ENCODE measurements at places on chromosomes 5 and 9. TPM values are rescaled to one million over a fixed set of nuclear protein-coding genes. Genes with fewer than 3 reads are reported as not detected.

GRCh38 chr9:78714576-78714975, 417.7 kb downstream of the PSAT1 start:
- H3K36me3 ChIP-seq, result no peaks in the 10 kb centered on the region
- H3K27ac ChIP-seq, result no peak overlapping the region
- no peaks in the 10 kb centered on the region for H3K27me3 ChIP-seq
- no peak overlapping the region for H3K4me3 ChIP-seq
- no peaks in the 10 kb centered on the region for H3K4me1 ChIP-seq

GRCh38 chr5:124027441-124027840, 515.5 kb downstream of the CSNK1G3 start:
- H3K36me3 ChIP-seq, result no peaks in the 10 kb centered on the region
- no peaks in the 10 kb centered on the region for H3K27me3 ChIP-seq
- H3K27ac ChIP-seq, result no peak overlapping the region
- no peak for DNase-seq
- H3K4me1 ChIP-seq, result no peaks in the 10 kb centered on the region

DNA sequence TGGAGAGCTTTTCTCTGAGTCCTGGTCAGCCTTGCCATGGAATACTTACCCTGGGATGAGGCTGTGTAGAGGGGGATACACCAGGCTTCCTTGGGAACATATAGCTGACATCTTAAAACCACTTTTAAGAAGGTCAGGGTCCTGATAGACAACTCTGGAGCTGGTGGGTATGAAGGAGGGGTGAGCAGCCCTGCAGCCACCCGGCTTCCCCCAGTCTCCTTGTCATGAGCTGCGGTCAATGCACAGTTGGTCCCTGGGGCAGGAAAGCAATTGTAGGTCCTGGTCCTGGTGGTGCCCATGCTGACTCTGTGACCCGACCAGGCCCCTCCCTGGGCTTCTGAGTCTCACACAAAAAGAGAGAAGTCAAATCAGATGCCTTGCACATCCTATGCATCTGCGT, 63.6 kb downstream of the MRPL36 start:
- no peak overlapping the region for H3K4me3 ChIP-seq
- no peaks in the 10 kb centered on the region for H3K4me1 ChIP-seq
- H3K27me3 ChIP-seq, result no peaks in the 10 kb centered on the region
- H3K36me3 ChIP-seq, result no peaks in the 10 kb centered on the region
- H3K27ac ChIP-seq, result no peak overlapping the region

- H3K36me3 ChIP-seq, result no peaks in the 10 kb centered on the region
- no peaks in the 10 kb centered on the region for H3K4me1 ChIP-seq
- DNase-seq, result no peak
- no peak overlapping the region for H3K27ac ChIP-seq
- H3K4me3 ChIP-seq, result no peak overlapping the region
- H3K27me3 ChIP-seq, result no peaks in the 10 kb centered on the region
Observed at GRCh38 chr9:79060766-79061165, 511.0 kb upstream of the TLE4 start.

DNA sequence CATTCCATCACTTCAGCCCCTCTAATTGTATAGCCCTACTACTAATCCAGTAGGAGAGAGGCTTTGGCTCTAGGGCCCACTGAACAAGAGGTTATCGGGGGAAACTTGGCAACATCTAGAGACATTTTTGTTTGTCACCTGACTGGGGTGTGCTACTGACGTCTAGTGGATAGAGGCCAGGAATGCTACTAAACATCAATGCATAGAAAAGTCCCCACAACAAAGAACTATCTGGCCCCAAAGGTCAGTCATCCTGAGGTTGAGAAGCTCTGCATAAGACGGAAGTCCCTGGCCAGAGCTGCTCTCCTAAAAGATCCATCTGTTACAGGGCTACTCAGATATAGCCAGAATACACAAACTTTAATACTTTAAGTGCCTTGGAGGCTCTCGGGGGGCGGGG, 570.6 kb upstream of the KLF4 start:
- no peak for DNase-seq
- peaks cover 16% of the 10 kb centered on the region for H3K4me1 ChIP-seq
- H3K27ac ChIP-seq, result no peak overlapping the region
- no peaks in the 10 kb centered on the region for H3K36me3 ChIP-seq
- H3K27me3 ChIP-seq, result no peaks in the 10 kb centered on the region

DNA sequence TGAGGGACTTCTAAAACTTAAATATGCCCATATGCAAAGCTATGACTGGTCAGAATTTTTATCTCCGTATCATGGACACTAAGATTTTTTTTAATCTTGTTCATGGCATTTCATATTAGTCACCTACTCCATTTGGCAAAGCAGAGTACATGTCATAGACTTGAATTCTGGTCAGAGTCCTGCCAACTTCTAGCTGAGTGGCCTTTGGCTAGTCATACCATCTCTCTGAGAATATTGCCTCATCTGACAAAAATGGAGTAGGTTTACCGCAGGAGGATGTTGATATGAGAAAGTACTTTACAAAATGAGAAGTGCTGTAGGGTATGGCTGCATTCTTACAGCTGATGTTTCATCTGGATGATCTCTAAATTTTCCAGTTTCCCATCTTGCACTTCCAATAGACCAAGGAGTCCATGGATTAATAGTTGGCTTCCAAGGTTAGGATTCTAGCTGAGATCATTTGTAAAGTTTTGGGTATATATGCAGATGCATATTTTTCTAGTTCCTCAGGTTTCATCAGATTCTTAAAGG, 150.8 kb upstream of the NR3C1 start:
- no peaks in the 10 kb centered on the region for H3K36me3 ChIP-seq
- H3K4me3 ChIP-seq, result no peak overlapping the region
- no peaks in the 10 kb centered on the region for H3K27me3 ChIP-seq

- no peaks in the 10 kb centered on the region for H3K36me3 ChIP-seq
- H3K4me1 ChIP-seq, result no peaks in the 10 kb centered on the region
- H3K27ac ChIP-seq, result no peak overlapping the region
- DNase-seq, result no peak
- no peaks in the 10 kb centered on the region for H3K27me3 ChIP-seq
- no peak overlapping the region for H3K4me3 ChIP-seq
Observed at GRCh38 chr5:6197427-6197826, 180.9 kb downstream of the MED10 start.

- no peaks in the 10 kb centered on the region for H3K4me1 ChIP-seq
- DNase-seq, result no peak
- H3K4me3 ChIP-seq, result no peak overlapping the region
- H3K36me3 ChIP-seq, result no peaks in the 10 kb centered on the region
- no peak overlapping the region for H3K27ac ChIP-seq
Observed at GRCh38 chr5:158643840-158644239, 455.9 kb downstream of the EBF1 start.

GRCh38 chr9:29637471-29638237, 2064.4 kb upstream of the C9orf72 start:
- no peaks in the 10 kb centered on the region for H3K27me3 ChIP-seq
- H3K4me3 ChIP-seq, result no peak overlapping the region
- no peaks in the 10 kb centered on the region for H3K36me3 ChIP-seq
- DNase-seq, result no peak

DNA sequence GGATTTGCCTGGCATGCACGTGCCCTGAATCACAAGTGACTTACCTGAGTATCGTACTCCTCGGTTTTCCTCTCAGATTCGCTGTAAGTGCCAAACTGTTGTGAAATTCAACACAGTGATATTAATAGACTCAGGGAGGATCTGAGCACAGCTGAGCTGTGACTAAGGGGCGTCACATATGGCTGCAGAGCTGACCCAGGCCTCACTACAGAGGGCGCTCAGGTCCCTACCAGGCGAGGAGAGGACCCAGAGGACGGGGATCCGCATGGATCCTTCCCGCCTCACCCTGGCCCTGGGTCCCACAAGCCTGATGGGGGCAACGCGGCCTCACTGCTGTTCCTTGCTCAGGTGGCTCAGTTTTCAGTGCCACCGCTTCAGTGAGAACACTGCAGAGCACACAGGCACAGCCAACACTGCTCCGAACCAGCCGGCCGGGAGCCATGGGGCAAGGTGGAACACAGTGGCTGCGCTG, 20.1 kb downstream of the CLPTM1L start:
- peak; percentile 64 for DNase-seq
- H3K27me3 ChIP-seq, result no peaks in the 10 kb centered on the region
- H3K4me3 ChIP-seq, result no peak overlapping the region
- peaks cover 12% of the 10 kb centered on the region for H3K4me1 ChIP-seq

DNA sequence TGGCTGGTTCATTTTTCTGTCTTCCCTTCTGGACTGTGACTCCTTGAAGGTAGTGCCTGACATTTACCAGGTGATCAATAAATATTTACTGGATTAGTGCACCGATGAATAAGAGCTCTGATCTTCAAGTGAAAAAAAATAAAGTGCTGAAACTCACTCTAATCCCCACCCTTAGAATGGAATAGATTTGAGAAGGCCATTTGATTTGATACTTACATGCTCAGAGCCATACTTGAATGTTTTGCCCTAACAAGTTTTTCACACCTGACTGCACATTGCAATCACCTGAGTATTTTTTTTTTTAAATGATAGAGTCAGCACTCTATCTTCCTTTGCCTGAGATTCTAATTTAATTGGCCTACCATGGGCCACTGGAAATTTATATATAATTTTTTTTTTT, 105.7 kb downstream of the LRRC70 start:
- no peak for DNase-seq
- no peak overlapping the region for H3K4me3 ChIP-seq
- H3K4me1 ChIP-seq, result no peaks in the 10 kb centered on the region
- no peaks in the 10 kb centered on the region for H3K36me3 ChIP-seq

DNA sequence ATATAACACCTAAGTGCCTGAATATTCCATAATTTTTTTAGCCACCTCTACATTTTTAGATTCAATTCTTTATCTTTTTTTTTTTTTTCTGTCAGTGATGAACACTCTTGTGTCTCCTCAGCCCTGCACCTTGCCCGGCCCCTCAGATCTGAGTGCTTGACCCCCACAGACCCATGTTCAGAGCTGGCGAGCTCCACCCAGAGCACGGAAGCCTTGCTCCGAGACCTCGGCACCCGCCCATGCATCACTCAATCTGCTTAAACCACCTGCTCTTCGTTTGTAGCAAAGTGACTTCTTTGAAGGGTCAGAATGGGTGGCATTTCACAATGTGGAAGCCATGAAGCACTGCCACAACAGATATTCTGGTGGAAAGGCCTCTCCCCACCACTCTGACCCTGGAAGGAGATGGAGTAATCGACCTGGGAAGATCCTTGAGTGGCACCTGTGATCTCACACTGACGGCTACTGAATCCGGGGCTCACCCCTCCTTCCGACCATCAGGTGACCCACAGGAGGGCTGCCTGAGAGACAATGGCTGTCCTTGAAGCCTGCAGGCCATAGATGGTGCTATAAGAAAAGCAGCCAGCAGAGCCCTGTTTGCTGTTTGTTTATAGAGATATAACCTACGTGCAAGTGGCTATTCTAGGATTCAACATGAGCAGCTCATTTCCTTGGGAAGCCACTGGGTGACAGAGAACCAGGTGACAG, 261.1 kb upstream of the IRX4 start:
- H3K4me1 ChIP-seq, result no peaks in the 10 kb centered on the region
- no peaks in the 10 kb centered on the region for H3K27me3 ChIP-seq
- DNase-seq, result no peak
- no peak overlapping the region for H3K27ac ChIP-seq
- no peaks in the 10 kb centered on the region for H3K36me3 ChIP-seq

DNA sequence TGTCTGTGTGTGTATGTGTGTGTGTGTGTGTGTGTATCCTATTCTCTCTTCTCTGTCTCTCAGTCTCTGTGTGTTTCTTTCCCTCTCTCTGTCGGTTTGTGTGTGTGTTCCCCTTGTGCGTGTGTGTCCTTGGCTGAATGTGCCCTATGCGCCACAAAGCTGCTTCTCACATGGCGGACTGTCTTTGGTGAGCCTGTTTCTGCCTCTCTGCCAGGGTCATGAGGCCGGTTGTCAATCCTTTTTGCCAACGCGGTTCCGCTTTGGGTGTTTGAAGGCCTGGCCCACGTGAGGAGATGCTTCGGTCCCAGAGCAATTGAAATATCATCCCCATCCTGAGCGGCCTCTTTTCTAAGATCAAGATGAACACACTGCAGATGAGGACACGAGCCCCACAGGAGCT, 476.0 kb downstream of the SPATA31A7 start:
- H3K4me3 ChIP-seq, result no peak overlapping the region
- DNase-seq, result no peak
- H3K36me3 ChIP-seq, result no peaks in the 10 kb centered on the region
- H3K27me3 ChIP-seq, result no peaks in the 10 kb centered on the region
- no peaks in the 10 kb centered on the region for H3K4me1 ChIP-seq

- DNase-seq, result no peak
- H3K27me3 ChIP-seq, result no peaks in the 10 kb centered on the region
- H3K4me1 ChIP-seq, result no peaks in the 10 kb centered on the region
- no peak overlapping the region for H3K4me3 ChIP-seq
Observed at GRCh38 chr5:119166026-119166425, 95.1 kb downstream of the DMXL1 start.

GRCh38 chr5:102596951-102597350, 98.2 kb upstream of the SLCO6A1 start:
- no peak for DNase-seq
- no peaks in the 10 kb centered on the region for H3K27me3 ChIP-seq
- no peak overlapping the region for H3K4me3 ChIP-seq
- no peaks in the 10 kb centered on the region for H3K36me3 ChIP-seq

GRCh38 chr9:84493284-84493947, 152.9 kb upstream of the SLC28A3 start:
- no peak for DNase-seq
- no peaks in the 10 kb centered on the region for H3K4me1 ChIP-seq
- H3K4me3 ChIP-seq, result no peak overlapping the region
- no peaks in the 10 kb centered on the region for H3K27me3 ChIP-seq
- no peak overlapping the region for H3K27ac ChIP-seq
- H3K36me3 ChIP-seq, result no peaks in the 10 kb centered on the region

- H3K4me3 ChIP-seq, result no peak overlapping the region
- H3K27me3 ChIP-seq, result peaks cover 14% of the 10 kb centered on the region
- peaks cover 7% of the 10 kb centered on the region for H3K4me1 ChIP-seq
- no peak overlapping the region for H3K27ac ChIP-seq
Observed at GRCh38 chr9:136287960-136288753, 15.7 kb downstream of the CCDC187 start.

GRCh38 chr5:17737092-17737491, 102.8 kb downstream of the TAF11L14 start:
- no peak overlapping the region for H3K27ac ChIP-seq
- H3K36me3 ChIP-seq, result no peaks in the 10 kb centered on the region
- H3K4me1 ChIP-seq, result no peaks in the 10 kb centered on the region
- DNase-seq, result no peak

DNA sequence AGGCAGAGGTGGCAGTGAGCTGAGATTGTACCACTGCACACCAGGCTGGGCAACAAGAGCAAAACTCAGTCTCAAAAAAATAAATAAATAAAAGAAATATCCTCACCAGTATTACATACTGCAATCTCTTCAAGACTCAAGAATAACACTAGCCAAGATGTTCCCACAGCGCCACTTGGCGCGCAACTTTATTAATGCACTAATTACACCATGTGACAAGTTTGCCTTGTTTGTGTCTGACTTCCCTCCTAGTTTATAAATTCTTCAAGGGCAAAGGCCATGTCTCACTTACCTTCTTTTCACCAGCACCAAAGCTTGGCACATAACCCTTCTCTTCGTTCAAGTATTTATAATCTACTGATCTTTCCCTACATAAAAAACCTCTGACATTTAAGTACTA, 4.8 kb downstream of the SKP1 start:
- DNase-seq, result no peak
- no peaks in the 10 kb centered on the region for H3K36me3 ChIP-seq
- H3K27ac ChIP-seq, result peak overlapping the region; percentile 53
- H3K4me3 ChIP-seq, result no peak overlapping the region

The PCDHB14 gene
- 1.9 TPM for total RNA-seq

The PITX1 gene
- 21.2 TPM for total RNA-seq

The SLC22A4 gene
- total RNA-seq, result 5.7 TPM

The GRAMD2B gene
- total RNA-seq, result 10.4 TPM

The WNT8A gene
- not detected for total RNA-seq

The HTR1A gene
- total RNA-seq, result not detected

The DRD1 gene
- total RNA-seq, result not detected

The WHRN gene
- 0.16 TPM for total RNA-seq

The PCDHGA10 gene
- total RNA-seq, result 1.2 TPM

The C9orf85 gene
- total RNA-seq, result 6.6 TPM

The PARP8 gene
- total RNA-seq, result 1.4 TPM

The AK8 gene
- total RNA-seq, result not detected

The PRRX2 gene
- total RNA-seq, result 1.6 TPM

The TMEM174 gene
- not detected for total RNA-seq

The INSL4 gene
- 0.20 TPM for total RNA-seq
